ENCODE measurements at places on chromosomes 1 and 21. TPM values are rescaled to one million over a fixed set of nuclear protein-coding genes. Genes with fewer than 3 reads are reported as not detected.

DNA sequence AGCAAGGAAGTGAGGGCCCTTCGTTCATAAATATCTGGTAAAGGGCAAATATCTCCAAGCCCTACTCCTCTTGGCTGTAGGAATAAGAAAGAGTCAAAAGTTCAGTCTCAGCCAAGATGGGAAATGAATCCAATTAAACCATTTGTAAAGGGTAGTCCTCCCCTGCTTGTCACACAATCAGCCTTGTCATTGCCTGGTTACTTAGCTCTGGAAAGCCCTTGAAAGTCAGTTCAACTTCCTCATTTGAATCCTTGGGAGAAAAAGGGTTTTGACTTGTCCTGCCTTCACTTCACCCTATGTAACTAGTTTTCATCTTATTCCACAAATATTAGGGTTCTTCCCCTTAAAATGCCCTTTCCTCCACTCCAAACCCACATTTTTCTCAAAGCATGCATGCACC, 100.0 kb downstream of the ELAVL4 start:
- no peak for DNase-seq

DNA sequence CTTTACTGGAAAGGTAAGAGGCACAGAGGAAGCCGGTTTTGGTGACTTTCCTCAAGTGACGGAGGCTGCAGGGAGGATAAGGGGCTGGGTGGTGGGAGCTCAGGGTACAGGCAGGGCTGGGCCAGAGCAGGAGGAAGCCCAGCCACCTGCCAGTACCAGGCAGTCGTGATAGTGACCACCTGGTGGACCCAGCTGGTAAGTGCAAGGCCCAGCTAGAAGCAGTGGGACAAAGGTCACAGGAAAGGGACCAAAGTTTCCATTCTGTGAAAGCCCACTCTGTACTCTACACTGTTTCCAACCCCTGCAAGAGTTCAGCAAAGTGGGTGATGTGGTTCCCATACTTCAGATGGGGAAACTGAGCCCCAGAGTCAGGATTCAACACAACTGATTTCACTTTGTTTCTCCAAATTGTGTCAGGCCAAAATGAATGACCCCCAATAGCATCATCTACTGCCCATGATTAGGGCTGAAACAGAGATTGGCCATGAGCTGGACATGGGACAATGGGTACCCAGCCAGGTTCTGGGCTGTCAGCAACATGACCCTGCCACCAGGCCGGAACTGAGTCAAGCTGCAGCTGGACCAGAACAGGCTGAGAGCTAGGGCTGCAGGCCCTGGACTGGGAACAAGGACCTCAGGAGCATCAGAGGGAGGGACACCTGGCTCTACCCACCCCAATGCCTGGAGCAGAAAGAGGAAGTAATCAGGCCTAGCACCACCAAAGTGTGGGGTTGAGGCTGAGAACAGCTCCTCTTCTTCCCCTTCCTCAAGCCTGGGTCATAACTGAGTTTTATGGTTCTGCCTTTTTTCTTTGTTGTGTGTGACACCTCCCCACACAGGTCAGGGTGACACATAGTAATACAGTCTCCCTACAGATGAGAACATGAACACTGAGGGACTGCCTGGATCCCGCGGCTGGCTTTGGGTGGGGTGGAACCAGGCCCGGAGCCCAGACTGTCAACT, 50.2 kb downstream of the KCNN3 start:
- no peak for DNase-seq

GRCh38 chr1:37282764-37283163, 191.6 kb upstream of the ZC3H12A start:
- no peak for DNase-seq

DNA sequence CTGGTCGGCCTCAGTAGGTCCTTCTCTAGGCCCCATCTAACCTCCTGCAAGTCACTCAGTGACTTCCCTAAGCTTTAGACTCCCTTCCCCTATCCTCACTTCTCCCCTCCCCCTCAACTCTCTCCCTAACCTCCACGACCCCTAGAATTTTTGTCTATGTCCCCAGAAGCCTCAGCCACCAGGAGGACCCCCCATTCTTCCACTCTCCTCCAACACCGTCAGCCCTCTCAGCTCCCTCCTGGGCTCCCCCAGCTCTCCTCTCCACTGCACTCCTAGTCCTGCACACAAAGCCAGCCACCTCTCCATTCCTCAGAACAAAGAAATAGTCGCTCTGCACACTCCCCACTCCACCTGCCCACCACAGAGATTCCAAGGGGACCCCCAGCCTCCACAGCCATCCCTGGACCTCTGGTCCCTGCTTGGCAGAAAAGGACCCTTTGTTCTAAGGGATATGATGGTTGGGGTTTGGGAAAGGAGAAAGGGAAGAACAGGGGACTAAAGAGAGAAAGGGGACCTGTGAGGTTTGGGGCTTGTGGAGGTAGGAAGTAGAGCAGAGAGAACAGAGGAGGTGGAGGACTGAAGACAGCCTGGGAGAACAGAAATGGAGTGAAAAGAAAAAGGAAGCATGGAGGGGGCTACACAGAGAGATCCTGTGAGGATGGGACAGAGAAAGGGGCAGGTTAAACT, 2.8 kb downstream of the ARHGEF2 start:
- DNase-seq = no peak

Gene LTN1
- 23.4 TPM for total RNA-seq

GRCh38 chr1:8002329-8002910, 23.7 kb downstream of the ERRFI1 start:
- DNase-seq = no peak

Gene CLIC6
- total RNA-seq = 2.8 TPM

DNA sequence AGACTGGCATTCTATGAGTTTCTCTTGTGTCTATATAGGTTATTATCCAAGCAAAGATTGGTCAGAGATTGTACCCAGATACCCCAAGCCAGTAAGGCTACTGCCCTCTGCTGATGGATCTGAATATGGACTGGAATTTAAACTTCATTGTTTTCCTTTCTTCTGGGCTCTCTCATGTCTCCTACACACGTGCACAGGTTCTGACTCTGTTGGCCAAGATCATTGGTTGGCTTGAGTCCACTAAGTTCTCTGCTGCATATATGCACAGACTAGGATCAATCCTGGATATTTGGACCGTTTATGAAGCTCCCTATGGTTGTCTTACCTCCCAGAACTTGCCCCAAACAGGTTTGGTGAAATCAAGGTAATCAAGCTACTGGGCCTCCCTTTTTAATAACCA, 69.7 kb downstream of the CC2D1B start:
- no peak for DNase-seq

GRCh38 chr1:199272139-199272544, 633.3 kb downstream of the PTPRC start:
- DNase-seq = no peak

Gene LORICRIN
- total RNA-seq = not detected

DNA sequence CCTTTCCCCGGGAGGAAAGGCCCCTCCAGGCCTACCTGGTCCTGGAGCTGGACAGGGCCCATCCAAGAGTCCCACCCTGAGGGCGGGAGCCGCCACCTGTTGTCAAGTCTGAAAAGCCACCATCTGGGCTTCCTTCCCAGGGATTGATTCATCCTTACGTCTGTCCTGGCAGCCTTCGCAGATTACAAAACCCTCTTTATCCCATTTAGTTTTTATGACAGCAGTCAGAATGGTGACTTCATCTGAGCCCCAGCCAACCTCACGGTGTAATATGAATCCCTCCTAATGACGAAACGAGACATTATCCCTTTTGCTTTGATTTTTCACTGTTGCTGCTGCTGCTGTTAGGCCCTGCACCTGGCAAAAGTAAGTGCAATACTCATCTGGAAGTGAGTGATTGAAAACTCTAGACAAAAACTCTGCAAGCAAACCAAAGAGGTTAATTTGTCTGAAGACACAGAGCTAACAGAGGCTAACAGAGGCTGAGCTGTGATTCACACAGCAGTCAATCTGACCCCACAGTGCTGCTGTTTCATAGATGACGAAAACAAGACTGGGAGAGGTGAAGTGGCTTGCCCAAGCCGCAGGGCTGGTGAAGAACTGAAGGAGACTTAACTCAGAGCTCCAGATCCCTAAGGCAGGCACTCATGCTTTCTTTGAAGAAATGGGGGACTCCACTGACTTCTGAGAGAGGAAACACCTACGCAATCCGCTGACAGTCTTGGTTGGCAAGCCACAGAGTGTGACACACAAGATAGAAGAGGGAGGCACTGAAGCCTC, 30.0 kb upstream of the S100A7 start:
- peak; percentile 74 for DNase-seq

Gene SYCP1
- total RNA-seq = not detected

GRCh38 chr1:78797108-78797781, 147.6 kb downstream of the IFI44 start:
- DNase-seq = no peak

Gene AK2
- total RNA-seq = 253 TPM

DNA sequence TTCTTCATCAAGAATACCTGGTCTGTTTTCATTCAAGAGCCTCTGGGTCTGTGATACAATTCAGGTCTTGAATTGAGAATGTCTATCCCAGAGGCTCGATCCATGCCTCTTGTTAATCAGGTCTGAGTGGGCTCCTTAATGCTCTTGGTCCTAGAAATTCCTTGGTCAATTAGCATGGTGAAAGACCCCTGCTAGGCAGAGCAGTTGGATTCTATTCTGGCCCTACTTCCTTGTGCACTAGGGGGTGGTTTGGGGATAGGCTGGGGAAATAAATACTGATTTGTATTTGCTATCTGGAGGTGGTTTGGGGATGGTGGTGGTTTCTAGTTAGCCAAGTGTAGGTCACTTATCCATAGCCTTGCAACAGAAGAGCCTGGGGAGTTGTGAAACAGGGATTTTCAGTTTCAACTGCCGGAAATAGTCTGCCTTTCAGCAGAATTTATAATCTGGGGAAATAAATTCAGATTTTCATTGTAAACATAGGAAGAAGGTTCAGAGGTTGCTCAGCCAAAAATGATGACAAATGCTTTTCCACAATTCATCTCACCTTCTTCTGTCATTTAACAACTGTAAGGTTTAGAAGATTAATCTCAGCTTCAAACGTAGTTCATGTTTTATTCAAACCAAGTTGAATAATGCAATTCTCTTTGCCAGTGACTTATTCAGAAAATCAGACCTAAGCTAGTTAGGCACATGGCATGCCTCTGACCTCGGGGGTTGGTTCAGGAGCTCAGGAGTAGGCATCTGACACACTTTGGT, 22.2 kb upstream of the SCAF4 start:
- DNase-seq = no peak

DNA sequence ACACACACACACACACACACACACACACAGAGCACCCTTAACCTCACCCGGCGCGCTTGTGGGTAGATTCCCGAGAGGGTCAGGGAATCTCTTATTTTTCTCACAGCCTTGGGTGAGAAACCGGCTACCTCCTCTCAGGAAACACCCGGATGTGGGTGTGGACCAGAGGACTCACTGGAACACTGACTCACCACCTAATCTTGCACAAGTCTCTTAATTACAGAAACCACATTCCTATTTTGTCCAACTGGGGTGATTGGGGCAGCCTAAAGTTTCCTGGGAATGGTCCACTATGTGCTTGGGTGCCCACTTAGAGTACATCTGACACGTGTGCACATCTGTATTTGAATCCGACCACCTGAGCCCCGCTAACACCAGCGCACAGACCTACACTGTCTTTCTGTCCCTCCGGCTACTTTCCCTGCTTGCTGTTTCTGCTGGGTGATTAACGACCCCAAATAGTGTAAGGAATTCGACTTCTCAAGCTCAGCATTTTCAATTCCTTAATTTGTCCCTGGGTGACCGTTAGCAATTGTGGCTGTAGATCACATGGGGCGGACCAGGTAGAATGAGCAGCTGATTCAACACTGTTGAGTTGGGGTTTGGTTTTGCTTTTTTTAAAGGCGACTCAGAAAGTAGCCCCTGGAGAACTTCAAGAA, 14.0 kb upstream of the TBX15 start:
- no peak for DNase-seq

GRCh38 chr1:156662800-156663055, 14.5 kb downstream of the NES start:
- no peak for DNase-seq

- DNase-seq = no peak
Observed at GRCh38 chr1:215083383-215083961, 935 bp downstream of the KCNK2 start.

DNA sequence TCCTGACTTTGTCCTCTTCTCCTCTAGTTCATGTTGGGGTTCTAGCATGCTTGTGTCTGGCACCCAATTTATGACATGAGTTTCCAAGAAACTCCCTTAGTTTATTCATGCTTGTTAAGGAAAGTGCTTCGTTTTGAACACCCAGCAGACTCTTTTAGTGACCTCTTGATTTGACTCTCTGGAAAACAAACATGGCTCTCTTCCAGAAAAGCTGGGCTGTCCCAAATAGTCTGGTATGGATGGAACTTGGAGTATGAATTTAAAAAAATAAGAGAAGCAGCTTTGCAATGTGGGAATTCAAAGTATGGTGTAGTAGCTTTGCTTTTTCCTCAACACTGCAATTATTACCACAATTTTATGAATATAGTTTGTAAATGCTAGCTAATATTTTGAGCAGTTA, 143.4 kb upstream of the C8B start:
- no peak for DNase-seq

- DNase-seq = no peak
Observed at GRCh38 chr21:34883491-34884271, 165.4 kb downstream of the RUNX1 start.

- DNase-seq = no peak
Observed at GRCh38 chr1:162368451-162368850, 8.2 kb downstream of the SPATA46 start.

DNA sequence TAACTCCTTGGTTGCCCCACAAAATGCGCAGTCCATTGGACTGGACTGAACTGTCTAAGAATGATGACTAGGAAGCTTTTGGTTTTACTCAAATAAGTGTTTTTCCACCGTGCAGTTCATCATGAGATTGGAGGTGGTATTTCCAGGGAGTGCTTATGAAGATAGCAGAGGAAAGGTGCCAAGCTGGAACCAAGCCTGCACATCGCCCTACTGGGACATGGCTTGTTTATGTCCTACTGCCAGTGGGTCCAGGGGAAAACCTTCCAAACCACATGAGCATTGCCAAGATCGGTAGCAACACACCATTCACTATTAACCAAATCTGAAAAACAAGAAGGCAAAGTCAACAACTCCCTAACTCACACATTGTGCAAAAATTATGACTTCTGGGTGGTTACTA, 54.7 kb upstream of the DSCAM start:
- no peak for DNase-seq

Gene KAZN
- 17.4 TPM for total RNA-seq

GRCh38 chr1:41631971-41632370, 147.5 kb upstream of the EDN2 start:
- no peak for DNase-seq

Gene PPFIA4
- total RNA-seq = 13.5 TPM

- DNase-seq = no peak
Observed at GRCh38 chr1:21115098-21115760, 61.5 kb downstream of the EIF4G3 start.

GRCh38 chr1:226606311-226607267, 58.0 kb downstream of the STUM start:
- no peak for DNase-seq

- no peak for DNase-seq
Observed at GRCh38 chr1:211925016-211925415, 94.5 kb upstream of the LPGAT1 start.

- DNase-seq = no peak
Observed at GRCh38 chr1:42851960-42852607, 5.7 kb downstream of the ZNF691 start.

Gene F11R
- total RNA-seq = 20.7 TPM
